ENCODE measurements at places on chromosomes 5 and 9.
A peak's percentile ranks its signal among the peaks of the same experiment; 100 is the strongest.

DNA sequence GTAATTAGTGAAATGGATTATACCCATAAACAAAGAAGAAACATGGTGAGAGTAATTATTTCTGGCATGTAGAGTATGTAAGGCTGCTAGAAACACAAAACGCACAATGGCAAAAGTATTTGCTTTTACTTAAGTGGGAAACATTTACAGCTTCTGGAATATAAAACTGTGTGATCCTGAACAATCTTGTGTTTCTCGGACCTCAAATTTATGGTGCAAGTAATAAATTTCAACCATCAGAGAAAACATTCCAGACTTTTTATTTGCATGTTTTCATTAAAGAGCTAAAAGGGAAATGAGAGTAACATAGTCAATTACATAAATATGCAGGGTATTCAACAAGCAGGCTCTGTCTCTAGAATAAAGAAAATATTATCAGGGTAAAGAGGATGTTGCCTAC lies 17.2 kb upstream of the PRR16 start:
- DNase-seq, result no peak

DNA sequence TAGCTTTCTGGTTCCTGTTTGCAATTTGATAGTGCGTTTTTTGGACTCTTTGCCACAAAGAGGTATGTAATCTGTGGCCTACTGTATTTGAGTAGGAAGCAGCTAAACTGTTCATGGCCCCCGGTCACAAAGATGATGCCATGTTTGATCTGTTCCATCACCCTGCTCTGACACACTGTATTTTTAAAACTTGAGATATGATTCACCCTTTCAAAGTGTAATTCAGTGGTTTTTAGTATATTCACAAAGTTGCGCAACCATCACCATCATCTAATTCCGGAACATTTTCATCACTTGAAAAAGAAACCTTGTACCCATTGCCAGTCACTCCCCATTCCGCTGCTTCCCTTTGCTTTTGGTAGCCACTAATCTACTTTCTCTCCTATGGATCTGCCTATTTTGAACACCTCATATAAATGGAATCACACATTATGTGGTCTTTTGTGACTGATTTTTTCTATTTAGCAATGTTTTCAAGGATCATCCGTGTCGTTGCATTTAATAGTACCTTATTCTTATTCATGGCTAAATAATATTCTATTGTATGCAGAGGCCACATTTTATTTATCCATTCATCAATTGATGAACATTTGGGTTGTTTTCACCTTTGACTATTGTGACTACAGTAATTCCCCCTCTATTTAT lies 141.6 kb downstream of the NR3C1 start:
- no peak for DNase-seq

DNA sequence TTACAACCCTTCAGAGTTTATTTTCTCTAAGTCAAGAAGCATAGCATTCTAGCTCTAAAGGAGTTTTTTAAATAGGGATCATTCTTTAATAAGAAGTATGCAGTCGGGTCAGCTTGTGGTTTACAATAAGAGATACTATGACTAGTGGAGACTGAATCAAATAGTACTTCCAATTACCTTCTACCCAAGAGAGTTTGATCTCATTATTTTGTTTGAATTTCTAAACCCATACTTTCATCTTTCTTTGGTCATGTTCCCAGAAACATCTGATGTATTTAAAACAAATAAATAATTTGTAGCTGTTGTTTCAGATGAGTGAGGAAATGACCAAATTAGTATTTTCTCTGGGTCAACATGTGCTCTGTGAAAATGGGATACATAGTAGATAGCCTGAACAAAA lies 160.2 kb upstream of the CDH6 start:
- no peak for DNase-seq

DNA sequence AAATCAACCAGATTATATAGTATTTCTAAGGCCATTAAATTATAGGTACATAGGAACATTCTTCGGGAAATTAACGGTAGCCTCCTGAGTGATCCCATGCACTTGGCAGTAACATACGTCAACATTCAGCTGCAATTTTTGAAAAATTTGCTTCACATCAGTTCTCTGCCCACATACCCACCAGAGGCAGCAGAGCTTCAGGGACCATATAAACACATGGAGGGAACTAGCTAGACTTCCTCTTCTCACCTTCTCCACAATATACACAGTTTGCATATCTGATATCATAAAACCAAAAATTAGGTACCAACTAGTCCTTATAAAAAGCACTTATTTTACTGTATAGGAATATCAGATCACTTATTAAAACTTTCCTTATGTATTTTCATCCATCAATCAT lies 4.8 kb downstream of the PSIP1 start:
- DNase-seq, result no peak

GRCh38 chr5:10691826-10692785 lies 68.9 kb downstream of the DAP start:
- DNase-seq, result no peak

DNA sequence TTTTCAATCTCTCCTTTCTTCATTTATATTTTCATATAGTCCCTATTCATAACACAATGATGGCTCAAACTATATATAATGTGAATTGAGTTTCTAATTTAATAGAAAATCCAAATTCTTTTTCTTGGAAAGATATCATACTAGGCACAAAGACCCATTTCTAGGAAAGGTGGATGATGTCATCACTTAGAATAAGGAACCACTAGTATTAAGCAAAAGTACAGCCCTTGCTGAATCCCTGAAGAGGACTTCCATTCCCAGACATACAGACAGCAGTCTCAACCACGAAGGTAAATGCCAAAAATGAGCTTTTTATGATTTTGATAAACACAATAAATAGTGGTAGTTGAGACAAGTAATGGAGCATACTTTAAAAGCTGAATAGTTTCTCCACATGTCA lies 210.0 kb downstream of the FBN2 start:
- no peak for DNase-seq

GRCh38 chr9:35954942-35955546 lies 2.9 kb downstream of the OR2S2 start:
- DNase-seq, result peak; percentile 70

GRCh38 chr9:113516840-113517577 lies 53.5 kb downstream of the RGS3 start:
- peak; percentile 77 for DNase-seq

GRCh38 chr9:90956026-90956810 lies 154.6 kb downstream of the SYK start:
- no peak for DNase-seq

GRCh38 chr5:113266227-113266912 lies 168.4 kb downstream of the TSSK1B start:
- DNase-seq, result no peak

GRCh38 chr9:94644543-94644942 lies 5.2 kb upstream of the FBP1 start:
- no peak for DNase-seq

GRCh38 chr9:95736370-95736769 lies 139.1 kb upstream of the ERCC6L2 start:
- DNase-seq, result no peak
